Urinary bladder (tissue), 4 donors: ENCODE measurements at places on chromosomes 7 and 10.
A peak's percentile ranks its signal among the peaks of the same experiment; 100 is the strongest.

GRCh38 chr10:119414081-119414611 is 128.4 kb downstream of the RGS10 start:
- no peak for DNase-seq

DNA sequence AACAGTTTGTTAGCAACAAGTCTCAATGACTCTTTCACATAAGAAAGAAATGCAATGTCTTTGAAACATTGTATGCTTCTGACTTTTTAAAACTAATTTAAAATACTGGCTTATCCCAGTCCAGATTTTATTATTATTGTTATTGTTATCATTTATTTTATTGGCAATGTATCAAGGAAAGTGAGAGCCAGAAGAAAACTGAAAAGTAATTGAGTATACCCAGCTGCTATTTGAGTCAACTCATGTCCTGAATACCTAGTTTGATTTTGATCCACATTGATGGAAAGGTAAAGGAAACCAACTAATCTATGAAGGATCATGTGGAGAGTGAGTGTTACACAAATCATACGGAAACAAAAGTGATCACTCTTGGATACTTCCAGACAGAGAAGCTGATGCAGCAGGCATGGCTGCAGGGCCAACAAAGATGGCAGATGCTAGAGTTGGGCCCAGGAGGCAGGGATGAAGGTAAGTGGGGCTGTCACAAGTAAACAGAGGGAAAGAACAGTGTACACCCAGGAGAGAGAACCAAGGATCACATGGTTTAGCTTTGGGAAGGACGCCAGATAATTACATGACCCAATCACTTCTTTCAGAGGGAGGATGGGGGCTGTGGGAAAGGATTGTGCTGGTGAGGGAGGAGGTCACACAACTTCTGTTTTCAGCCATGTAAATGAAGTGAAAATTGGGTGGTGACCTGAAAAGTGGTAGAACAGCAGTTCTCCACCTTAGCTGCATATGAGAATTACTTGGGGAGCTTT is 179.2 kb upstream of the NAMPT start:
- no peak for DNase-seq

GRCh38 chr10:102395400-102396316 is at the start of gene NFKB2:
Gene NFKB2 (plus strand): TSS chr10:102395705. CDS start chr10:102395960, 255 bp downstream.
- DNase-seq, result peak; percentile 67

DNA sequence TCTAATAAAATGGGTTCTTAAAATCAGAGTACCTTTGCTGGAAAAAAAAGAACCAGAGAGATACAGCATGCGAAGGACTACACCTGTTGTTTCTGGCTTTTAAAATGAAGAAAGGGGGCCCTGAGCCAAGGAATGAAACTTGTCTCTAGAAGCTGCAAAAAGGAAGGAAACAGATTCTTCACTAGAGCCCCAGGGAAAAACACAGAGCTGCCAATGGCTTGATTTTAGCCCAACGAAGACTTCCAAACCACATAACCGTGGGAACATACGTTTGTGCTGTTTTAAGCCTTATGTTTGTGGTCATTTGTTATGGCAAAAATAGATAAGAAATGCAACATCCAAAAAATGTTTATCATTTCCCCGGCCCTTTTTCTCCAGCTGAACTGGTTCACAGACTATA is 780.0 kb downstream of the SORCS1 start:
- DNase-seq, result peak; percentile 1

GRCh38 chr7:46835556-46835955 is 746.4 kb downstream of the TNS3 start:
- no peak for DNase-seq
